ENCODE measurements at places on chromosomes 1 and 21. TPM values are rescaled to one million over a fixed set of nuclear protein-coding genes. Genes with fewer than 3 reads are reported as not detected.

GRCh38 chr1:54883349-54884102 lies 3.5 kb downstream of the DHCR24 start:
- DNase-seq, result no peak

GRCh38 chr1:167734227-167734626 lies 12.4 kb downstream of the MPZL1 start:
- no peak for DNase-seq

DNA sequence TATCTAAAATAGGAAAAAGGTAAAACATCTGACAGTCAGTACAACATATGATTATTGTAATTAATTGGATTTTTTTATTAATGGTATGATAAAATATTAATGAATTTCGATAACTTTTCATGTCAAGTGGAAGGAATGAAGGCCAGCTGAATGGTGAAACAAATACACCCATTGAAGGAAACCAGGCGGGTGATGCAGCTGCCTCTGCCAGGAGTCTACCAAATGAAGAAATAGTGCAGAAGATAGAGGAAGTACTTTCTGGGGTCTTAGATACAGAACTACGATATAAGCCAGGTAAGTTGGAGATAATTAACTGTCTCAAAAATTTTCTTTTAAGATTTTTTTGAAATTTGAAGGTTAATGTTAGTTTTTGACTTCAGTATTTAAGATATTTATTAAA lies 3.2 kb downstream of the SON start:
- DNase-seq, result no peak

DNA sequence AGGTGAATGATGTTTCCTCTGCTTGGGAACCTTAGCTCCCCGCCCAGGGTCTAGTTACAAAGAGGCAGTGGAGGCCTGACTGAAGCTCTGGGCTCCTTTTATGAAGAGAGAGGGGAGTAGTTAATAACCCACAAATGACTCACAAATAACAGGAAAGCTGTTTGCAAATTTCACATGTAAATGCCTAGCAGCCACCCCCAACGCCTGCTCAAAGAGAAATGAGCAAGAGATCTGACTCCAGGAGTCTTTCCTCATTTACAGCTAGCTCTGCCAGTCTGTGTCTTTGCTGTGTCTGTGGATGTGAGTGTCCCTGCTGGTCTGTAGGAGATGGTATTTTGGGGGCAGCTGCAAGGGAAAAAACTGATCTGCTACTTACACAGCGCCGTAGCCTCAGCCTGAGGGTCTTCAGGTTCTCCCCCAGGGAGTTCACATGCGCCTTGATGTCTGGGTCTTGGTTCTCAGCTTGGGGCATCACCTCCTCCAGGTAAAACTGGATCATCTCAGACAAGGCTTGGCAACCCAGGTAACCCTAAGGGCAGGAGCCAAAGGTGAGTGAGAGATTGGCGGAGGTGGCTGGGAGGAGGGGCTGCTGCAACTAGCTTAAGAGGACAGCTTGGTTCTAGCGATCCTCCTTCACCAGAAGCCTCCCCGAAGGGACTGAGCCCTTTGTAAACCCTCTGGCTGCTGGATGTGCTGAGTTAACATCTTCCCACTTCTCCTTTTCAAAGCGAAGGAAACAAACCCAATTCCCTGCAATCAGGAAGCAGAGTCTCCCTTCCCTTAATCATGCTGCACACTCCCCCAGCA lies at the start of gene IL19:
TSS of gene IL19 (plus strand) at position 243 of the 807 bp plus-strand sequence. CDS start 65,890 bp downstream, outside the sequence.
- no peak for DNase-seq

Gene ADARB1
- 40.5 TPM for total RNA-seq

- DNase-seq, result no peak
Observed at GRCh38 chr1:46341222-46342083, 846 bp downstream of the NSUN4 start.

Gene RHBDL2
- 20.7 TPM for total RNA-seq

Gene FNDC5
- 25.9 TPM for total RNA-seq

- no peak for DNase-seq
Observed at GRCh38 chr1:64116537-64116936, 86.9 kb upstream of the UBE2U start.

GRCh38 chr1:229579059-229579673 lies 20.7 kb upstream of the ABCB10 start:
- DNase-seq, result peak; percentile 89

GRCh38 chr21:25149022-25149421 lies 458.3 kb downstream of the MRPL39 start:
- DNase-seq, result no peak

Gene FCRL1
- not detected for total RNA-seq

GRCh38 chr1:7355646-7356045 lies 415.4 kb upstream of the VAMP3 start:
- DNase-seq, result no peak

Gene TGFB2
- 29.8 TPM for total RNA-seq

DNA sequence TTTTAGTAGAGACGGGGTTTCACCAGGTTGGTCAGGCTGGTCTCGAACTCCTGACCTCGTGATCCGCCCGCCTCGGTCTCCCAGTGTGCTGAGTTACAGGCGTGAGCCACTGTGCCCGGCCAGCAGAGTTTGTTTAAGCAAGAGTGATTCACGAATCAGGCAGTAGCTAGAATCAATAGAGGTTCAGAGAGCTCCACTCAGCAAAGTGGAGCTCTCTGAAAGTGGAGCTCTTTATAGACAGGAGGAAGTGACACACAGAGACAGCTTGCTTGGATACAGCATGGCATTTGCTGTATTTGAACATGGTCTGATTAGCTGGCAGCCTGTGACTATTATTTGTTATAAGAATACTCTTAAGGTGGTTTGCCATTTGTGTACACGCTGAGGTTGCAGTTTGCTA lies 27.1 kb upstream of the CD34 start:
- no peak for DNase-seq

GRCh38 chr1:5403935-5404334 lies 588.3 kb downstream of the NPHP4 start:
- DNase-seq, result no peak

Gene TMEM9
- total RNA-seq, result 98.2 TPM

- no peak for DNase-seq
Observed at GRCh38 chr1:110673805-110674336, 869 bp downstream of the KCNA3 start.

Gene SLC25A33
- 13.6 TPM for total RNA-seq

Gene DYNLT4
- total RNA-seq, result not detected

Gene FAM110D
- total RNA-seq, result 2.1 TPM

DNA sequence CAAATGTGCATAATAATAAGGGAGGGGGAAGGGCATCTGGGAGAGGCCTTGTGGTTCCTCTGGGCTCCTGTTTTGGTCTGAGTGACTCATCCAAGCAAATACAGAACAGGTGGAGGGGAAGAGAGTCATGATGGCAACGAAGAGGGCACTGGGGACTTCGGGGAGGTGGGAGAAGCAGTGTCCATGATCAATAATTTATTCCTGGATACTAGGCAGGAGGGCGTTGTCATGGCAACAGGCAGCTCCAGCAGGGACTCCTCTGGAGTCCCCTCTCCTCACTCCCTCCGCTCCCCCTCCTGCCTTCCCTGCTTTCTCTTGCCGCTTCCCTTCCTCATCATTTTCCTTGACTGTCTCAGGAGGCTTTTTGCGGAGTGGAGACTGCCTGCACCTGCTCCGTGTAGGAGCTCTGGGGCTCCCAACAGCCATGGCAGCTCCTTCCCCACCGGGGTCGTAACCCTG lies 12.3 kb upstream of the NFASC start:
- DNase-seq, result no peak

GRCh38 chr1:57019236-57019839 lies 53.5 kb upstream of the C8B start:
- no peak for DNase-seq

GRCh38 chr1:17861685-17862084 lies 106.6 kb downstream of the ACTL8 start:
- DNase-seq, result no peak

DNA sequence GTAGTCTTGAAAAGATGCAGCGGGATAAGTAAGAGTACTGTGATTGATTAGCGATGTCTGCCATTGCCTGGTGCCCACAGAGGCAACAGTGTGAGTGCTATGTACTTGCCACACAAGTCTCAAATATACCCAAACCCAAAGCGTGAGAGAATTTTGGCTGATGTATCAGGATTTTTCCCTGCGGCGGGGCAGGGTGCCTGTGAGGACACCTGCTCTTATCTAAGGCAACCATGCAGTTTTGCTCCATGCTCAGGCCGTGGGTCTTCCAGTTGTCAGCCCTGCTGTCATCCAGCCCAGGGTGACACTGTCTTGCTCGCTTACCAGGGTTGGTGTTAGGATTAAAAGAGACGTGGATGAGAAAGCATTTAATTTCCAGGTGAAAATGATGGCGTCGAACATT lies 202.7 kb downstream of the PTPRU start:
- DNase-seq, result no peak

Gene C8A
- total RNA-seq, result not detected

DNA sequence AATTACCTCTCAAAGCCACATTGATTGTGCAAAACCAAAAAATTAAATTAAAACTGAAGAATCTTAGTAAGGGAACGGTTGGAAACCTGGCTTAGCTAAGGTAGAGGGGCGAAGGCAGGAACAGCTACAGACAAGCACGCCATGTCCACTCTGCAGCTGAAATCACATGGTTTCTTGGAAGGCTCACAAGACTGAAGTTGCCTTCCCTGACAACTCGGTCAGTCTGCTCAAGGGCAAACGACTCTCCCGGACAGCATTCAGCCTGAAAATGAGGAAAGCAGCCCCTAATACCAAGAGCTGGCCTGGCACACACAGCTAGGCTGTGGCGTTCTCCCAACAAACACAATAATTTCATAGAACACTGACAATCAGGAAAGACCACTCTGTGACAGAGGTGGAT lies 22.7 kb upstream of the BECN2 start:
- DNase-seq, result no peak

Measured in dorsolateral prefrontal cortex (tissue), 122 donors.